ENCODE measurements at places on chromosomes 13 and 19.

DNA sequence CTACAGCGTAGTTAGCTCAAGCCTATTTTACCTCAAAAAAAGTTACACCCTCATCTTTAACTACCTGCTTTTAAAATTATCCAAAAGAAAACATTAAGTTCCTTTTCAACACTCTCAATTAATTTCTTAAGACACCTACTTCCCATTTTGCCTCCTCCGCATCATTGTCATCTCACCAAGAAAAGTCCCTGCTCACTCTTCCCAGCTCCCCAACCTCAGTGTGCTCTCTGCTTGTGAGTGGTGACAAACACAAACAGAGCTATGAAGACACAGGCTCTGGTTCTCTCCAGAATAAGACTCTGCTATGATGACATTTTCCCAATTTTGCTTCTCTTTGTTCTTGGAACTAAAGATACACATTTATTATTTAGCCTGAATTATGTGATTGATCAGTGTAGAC, 385.1 kb upstream of the HTR2A start:
- no peak for DNase-seq

DNA sequence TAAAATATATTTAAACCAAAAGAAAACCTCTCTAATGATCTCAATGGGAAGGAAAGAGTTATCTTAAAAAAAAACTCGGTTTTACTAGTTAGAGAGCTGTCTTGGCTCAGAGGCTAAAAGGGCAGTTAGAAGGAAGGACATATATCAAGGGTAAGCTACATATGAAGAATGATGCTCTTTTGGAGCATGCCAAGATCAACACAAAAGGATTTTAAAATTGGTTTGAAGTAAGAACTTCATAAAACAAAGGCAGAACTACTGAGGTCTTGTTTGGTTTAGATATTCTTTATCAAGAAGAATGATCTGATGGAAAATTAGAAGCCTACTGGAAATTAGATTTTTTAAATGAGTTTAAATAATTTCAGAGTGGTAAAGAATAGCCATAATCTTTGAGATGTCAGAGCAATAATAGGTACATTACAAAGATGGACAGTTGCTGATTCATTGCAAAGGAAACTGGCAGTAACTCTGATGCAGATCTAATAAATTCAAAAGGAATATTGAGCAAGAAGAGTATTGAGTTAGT, 39.4 kb upstream of the LMO7 start:
- no peak for DNase-seq

DNA sequence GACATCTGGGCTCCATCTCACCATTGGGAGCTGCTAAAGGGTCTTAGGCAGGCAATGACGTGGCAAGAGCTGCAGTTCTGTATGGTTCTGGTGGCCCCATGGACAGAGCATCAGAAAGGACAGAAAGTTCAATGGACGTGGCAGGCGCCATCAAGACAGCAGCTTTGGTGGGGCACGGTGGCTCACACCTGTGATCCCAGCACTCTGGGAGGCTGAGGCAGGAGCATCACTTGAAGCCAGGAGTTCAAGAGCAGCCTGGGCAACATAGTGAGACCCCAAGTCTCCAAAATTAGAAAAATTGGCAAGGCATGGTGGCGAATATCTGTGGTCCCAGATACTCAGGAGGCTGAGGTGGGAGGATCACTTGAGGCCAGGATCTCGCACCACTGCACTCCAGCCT, 9.5 kb downstream of the EVI5L start:
- no peak for DNase-seq

- DNase-seq: no peak
Observed at GRCh38 chr13:21944610-21945009, 273.7 kb downstream of the FGF9 start.

GRCh38 chr19:9362905-9363304, at the start of gene ZNF177:
ZNF177 (plus strand) TSS chr19:9363013; CDS start chr19:9378312, 15,299 bp downstream.
- DNase-seq: no peak

- no peak for DNase-seq
Observed at GRCh38 chr19:7595466-7596133, at the start of gene CAMSAP3. CAMSAP3 (plus strand) TSS chr19:7595863; CDS start chr19:7596003, 140 bp downstream.

GRCh38 chr19:10625003-10625761, at the start of gene SLC44A2:
SLC44A2 (plus strand) TSS chr19:10625553; CDS start chr19:10625634, 81 bp downstream.
- no peak for DNase-seq

DNA sequence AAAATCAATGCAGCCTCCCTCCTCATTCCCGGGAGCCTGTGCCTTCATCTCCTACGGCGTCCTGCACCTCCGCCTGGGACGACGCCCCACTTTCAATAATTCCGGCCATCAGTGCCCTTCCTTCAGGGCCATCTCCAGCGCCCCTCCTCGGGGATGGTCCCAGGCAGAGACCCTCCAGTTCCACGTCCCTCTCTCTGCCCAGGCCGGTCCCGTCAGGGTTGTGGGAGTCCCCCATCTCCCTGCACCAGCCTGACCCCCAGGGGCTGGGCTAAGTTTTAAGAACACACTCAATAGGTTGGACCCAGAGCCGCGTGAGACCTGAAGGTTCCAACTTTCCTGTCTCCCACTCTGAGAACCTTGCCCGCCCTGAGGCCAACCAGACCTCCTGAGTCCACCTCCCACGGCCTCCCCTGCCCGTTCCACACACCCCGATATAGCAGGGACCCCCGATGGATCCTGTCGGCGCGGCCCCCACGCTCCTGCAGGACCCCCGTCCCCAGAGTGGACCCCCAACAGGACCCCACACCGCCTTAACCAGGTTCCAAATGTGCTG, 646 bp downstream of the TMEM161A start:
- DNase-seq: no peak

GRCh38 chr13:66036024-66036614, 1194.0 kb downstream of the PCDH9 start:
- no peak for DNase-seq

- no peak for DNase-seq
Observed at GRCh38 chr13:33369073-33369472, 83.5 kb upstream of the STARD13 start.

GRCh38 chr19:53812335-53812734, 11.8 kb downstream of the NLRP12 start:
- no peak for DNase-seq

DNA sequence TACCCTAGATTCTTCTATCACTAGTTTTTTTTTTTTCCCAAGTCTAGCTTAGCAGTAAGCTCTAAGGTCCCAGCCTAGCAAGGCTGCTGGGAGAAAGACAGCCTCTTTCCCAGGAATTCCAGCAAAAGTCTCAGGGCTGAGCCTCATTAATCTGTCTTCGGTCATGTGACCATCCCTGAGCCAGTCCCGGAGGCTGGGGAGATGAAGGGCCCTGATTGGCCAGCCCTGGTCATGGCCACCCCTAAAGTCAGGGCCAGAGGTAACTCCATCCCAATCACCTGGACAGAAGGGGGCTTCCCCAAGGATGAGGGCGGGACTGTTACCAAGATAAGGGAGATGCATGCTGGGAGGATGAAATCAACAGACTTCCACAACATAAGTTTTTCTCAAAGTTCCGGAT, 43.3 kb downstream of the CCNE1 start:
- no peak for DNase-seq

GRCh38 chr19:33888665-33889064, 92.0 kb downstream of the KCTD15 start:
- no peak for DNase-seq

- no peak for DNase-seq
Observed at GRCh38 chr19:50319156-50319555, 10.0 kb downstream of the KCNC3 start.

GRCh38 chr19:23957660-23958281, 43.1 kb downstream of the ZNF726 start:
- no peak for DNase-seq

- no peak for DNase-seq
Observed at GRCh38 chr13:33274264-33274663, 11.3 kb downstream of the STARD13 start.

DNA sequence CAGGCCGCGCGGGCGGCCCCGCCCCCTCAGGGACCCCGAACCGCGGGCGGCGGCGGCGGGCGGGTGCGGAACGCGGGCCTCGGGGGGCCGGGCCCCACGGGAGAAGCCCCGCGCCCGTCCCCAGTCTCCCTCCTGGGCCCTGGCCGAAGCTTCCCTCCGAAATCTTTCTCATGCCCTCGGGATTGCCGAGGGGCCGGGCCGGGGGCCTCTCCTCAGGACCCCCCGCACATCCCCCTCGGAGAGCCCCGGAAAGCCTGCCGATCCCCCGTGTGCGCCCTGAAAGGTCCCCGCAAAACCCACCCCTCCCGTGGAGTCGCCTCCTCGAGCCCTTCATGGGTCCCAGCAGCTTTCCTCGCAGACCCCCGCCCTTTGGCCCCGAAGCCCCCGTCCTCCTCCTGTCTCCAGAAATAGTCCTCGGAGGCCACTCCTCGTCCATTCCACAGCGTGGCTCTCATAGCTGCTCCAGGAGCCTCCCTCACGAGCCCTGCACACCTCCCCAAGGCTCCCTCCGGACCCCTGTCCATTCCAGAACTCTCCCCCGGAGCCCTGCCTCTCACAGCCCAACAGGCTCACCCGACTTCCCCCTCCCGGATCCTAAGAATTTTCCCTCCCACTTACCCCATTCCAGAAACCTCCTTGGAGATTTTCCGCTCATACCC, 555 bp downstream of the SAMD4B start:
- DNase-seq: no peak

DNA sequence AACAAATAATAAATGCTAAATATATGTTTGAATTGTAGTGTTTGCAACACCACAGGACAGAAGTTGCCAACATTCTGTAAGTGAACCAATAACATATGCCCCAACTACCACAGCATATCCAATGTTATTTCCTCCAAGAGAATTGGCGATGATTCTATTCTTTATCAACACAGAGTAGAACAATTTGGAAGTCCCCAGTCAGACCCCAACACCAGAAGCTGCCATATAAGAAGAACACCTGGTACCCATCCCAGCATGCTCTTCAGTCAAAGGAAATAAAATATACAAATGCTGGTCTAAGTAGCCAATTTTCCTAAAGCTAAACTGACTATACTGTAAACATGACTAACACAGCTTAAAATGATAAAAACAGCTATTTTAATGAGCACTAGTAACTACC, 145.7 kb downstream of the KLF12 start:
- DNase-seq: no peak

GRCh38 chr13:61410669-61411297, 4.9 kb downstream of the PCDH20 start:
- no peak for DNase-seq

GRCh38 chr19:17863520-17864182, 3.9 kb downstream of the RPL18A start:
- DNase-seq: no peak

- peak; percentile 81 for DNase-seq
Observed at GRCh38 chr19:1252821-1253513, 4.6 kb downstream of the MIDN start.

- DNase-seq: no peak
Observed at GRCh38 chr19:54470991-54471782, 1.9 kb downstream of the CDC42EP5 start.

DNA sequence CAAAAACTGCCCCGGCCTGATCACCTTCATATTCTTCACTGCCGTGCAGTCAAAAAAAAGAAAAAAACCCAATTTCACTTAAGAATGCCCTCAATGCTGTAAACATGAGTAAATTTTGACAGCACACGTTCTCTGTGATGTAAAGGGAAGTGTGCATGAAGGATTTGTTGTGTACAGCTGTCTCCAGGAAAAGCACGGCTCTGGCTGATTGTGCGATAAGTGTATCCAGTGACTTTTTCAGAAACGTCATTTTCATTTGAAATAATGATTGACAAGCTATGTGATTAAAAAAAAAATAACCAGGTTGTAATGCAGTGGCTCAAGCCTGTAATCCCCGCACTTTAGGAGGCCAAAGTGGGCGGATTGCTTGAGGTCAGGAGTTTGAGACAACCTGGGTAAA, 39.6 kb downstream of the ANKRD10 start:
- no peak for DNase-seq

DNA sequence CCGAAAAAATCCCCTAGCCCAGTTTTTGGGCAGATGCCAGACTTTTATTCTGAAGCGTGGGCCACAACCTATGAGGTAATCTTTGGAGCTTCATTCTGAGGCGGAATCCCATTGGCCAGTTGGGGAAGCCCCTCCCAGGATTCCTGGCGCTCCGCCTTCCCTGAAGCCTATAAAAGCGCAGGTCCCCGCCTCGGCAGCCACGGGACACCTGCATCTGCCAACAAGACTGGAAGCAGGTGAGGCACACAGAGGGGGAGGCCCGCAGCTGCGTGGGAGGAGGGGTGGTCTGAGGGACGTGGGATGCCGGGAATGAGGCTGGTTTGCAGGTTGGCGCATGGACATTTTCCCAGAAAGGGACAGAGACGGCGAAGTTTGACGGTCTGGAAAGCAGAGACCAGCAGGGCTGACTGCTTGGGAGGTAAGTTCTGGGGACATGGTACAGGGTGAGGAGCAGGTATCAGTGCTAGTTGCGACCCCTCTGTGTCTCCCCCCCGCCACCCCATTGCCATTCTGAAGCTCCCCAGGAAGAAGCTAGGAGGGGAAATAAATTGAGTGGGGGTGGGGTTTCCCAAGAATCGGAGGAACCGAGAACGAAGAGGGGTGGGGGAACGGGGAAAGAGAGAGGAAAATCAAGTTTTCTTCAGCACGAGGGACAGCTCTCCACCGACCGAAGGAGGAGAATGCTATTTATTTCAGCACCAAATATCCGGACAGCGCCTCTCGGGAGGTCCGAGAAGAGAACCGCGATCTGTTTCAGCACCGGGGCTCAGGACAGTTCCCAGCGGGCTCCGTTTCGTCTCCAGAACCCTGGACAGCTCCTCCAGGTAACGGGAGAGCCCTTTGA, 22.4 kb upstream of the FEM1A start:
- DNase-seq: no peak

GRCh38 chr13:35599384-35599783, 122.9 kb upstream of the MAB21L1 start:
- DNase-seq: no peak

DNA sequence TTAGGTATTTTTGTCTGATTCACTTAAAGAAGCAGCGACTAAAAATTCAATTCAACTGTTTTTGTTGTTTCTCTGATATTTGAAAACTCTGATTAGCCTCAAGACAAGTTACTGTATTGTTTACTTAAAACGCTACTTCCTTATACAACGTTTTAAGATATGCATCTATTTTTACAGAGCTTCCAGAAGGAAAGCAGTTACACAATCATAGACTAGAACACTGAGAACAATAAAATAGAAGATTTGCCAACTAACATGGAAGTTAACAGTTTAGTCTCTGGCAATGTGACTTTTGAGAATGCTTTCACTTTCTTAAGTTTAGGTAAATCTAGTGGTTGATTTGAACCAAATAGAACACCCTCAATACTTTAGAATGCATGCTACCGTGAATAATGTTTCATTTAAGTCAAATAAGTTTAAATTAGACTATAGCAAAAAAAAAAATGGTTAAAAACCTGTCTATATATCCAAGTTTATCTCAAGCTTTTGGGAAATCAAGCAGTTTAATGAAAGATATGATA, 614.8 kb downstream of the DACH1 start:
- DNase-seq: no peak

- no peak for DNase-seq
Observed at GRCh38 chr19:13098277-13099072, 4.2 kb downstream of the LYL1 start.

- no peak for DNase-seq
Observed at GRCh38 chr19:32866061-32866460, 3.5 kb downstream of the SLC7A9 start.

- DNase-seq: no peak
Observed at GRCh38 chr13:64675255-64675892, 2554.8 kb downstream of the PCDH9 start.

- DNase-seq: no peak
Observed at GRCh38 chr19:53879140-53880081, 2.6 kb upstream of the PRKCG start.

Data from esophagus squamous epithelium (tissue), 5 donors.